Pulmonary artery endothelial cell (primary cell): ENCODE measurements at places on chromosomes 3 and 15. TPM values are rescaled to one million over a fixed set of nuclear protein-coding genes. Genes with fewer than 3 reads are reported as not detected.

- no peak for DNase-seq
Observed at GRCh38 chr3:197356275-197356674, 57.9 kb upstream of the DLG1 start.

GRCh38 chr3:153631102-153631501 lies 469.1 kb downstream of the RAP2B start:
- DNase-seq = no peak

DNA sequence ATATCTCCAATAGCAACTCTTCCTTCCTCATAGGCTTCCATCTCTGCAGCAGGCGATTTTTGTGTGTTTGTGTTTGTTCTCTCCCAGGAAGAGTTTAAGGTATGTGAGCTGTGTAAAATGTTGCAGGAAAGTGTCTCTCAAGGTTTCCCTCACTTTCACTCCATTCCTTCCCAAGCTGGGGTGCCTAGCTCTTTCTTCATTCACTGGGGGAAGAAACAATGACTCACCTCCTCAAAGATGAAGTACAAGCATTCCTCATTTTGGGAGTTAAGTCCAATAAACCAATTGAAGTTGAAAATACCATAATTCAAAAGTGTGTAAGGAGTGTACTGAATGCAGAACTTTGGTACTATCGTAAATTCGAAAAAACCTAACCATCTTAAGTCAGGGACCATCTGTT lies 422.7 kb upstream of the CFAP20DC start:
- DNase-seq = no peak

DNA sequence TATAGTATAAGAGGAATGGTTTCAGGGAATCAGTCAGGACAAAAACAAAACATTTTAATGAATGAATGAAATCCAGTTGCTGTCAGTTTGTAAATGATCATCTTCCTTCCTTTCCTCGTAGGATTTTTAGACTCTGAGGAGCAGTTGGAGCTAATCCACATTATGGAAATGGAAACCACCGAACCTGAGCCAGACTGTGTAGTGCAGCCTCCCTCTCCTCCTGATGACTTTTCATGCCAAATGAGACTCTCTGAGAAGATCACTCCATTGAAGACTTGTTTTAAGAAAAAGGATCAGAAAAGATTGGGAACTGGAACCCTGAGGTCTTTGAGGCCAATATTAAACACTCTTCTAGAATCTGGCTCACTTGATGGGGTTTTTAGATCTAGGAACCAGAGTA lies 3.1 kb downstream of the TIPARP start:
- DNase-seq = no peak

GRCh38 chr3:37072892-37073291 lies 79.6 kb downstream of the MLH1 start:
- peak; percentile 19 for DNase-seq

DNA sequence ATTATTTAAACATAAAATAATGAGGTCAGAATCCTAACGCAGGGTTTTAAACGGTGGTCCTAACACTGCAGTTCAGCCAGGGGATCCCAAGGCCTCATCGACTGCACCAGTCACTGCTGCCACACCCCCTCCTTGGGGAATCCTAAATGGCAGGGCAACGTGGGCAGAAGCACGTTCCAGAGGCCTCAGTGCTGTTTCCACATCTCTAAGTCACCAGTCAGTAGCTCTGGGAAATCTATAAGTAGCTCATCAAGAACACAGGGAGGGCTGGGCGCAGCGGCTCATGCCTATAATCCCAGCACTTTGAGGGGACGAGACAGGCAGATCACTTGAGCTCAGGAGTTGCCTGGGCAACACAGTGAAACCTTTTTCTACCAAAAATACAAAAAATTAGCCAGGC lies 47.5 kb downstream of the PRTG start:
- no peak for DNase-seq

DNA sequence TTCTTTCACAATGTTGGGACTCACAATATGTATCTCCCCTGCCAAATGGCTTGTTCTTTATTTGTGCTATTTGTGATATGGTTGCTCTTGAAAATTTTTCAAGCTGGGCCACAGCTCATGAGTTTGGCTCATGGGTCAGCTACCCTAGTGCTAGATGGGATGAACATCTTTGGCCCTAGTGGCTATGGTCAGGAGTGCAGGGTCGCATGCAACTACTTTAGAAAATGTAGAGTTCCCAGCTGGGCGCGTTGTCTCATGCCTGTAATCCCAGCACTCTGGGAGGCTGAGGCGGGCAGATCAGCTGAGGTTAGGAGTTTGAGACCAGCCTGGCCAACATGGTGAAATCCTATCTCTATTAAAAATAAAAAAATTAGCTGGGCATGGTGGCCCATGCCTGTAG lies 55.8 kb downstream of the POLR2M start:
- no peak for DNase-seq

DNA sequence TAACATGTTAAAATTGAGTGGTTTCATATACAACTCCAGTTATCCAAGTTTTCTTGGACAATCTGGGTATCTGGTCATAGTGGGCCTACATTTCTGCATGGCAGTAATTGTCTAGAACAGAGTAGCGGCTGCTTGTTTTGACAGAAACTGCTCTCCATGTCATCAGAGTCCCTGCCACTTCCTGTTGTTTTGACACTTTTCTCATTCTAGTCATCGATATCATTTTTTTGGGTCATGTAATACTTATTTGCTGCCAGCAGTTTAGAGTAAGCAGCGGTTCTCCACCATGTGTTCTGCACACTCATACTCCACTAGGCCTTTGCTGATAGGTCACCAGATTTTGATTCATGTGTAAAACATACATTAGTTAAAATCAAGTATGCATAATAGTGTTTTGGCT lies 81.5 kb downstream of the SLC25A26 start:
- DNase-seq = no peak

The GOLGA8T gene
- 0.07 and 0.20 TPM in 2 replicates for total RNA-seq

DNA sequence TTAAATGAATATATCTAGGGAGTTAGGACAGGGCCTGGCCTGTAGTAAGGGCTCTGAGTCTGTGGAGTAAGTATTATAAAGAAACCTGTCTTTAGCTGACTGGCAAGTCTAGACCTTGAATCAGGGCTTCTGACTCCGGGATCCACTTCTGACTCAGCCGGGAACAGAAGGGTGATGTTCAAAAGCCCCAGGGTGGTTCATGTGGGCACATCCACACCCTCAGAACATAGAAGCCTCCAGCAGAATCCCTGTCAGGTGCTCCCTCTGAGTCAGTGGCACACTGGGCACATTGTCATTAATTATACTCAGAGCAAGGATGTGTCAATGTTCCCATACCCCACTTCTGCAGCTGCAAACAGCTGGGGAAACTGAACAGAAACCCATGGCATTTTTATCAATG lies 26.7 kb upstream of the SNRK start:
- DNase-seq = no peak
